ENCODE measurements at places on chromosomes 1 and 21. TPM values are rescaled to one million over a fixed set of nuclear protein-coding genes. Genes with fewer than 3 reads are reported as not detected.

Gene RIMS3
- total RNA-seq, result 0.99 TPM

Gene PGBD5
- total RNA-seq, result not detected

Gene PLA2G2C
- total RNA-seq, result not detected

Gene RABGAP1L
- total RNA-seq, result 59.8 TPM

Gene DDR2
- total RNA-seq, result 0.22 TPM

Gene OR2L2
- 0.19 TPM for total RNA-seq

DNA sequence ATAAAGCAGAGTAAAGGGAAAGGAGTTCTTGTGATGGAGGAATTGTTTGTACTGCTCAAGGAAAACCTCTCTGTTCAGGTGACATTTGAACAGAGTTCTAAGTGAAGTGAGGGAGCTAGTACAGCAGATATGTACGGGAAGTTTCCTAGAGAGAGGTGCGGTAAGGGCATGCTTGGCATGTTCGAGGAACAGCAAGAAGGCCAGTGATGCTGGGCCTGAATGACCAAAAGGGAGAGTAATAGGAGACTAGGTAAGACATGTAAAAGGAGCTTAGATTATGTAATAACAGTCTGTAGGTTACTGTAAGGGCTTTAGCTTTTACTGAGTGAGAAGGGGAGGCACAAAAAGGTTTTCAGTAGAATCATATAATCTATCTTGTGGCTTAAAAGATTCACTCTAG, 63.9 kb downstream of the PIK3R3 start:
- no peak overlapping the region for H3K27ac ChIP-seq
- no peaks in the 10 kb centered on the region for H3K27me3 ChIP-seq
- DNase-seq, result no peak
- no peak overlapping the region for H3K4me3 ChIP-seq
- H3K4me1 ChIP-seq, result peaks cover 3% of the 10 kb centered on the region
- no peaks in the 10 kb centered on the region for H3K36me3 ChIP-seq

DNA sequence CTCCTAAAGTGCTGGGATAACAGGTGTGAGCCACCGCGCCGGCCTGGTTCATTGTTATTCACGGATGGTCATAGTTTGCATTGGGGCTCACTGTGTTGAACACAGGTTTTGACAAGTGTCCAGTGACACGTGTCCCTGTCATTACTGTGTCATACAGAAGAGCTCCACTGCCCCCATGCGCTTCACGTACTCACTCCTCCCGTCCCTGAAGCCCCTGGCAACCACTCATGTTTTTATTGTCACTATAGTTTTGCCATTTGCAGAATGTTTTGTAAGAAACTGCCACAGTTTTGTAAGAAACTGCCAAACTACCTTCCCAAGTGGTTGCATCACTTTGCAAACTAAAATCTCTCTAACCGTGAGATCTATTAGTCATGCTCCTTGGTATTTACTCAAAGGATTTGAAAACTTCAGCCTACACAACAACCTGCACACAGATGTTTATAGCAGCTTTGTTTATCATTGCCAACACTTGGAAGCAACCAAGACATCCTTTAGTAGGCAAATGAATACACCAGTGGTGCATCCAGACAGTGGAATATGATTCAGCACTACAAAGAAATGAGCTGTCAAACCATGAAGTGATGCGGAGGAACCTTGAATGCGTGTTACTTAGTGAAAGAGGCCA, 163.2 kb upstream of the COL6A1 start:
- DNase-seq, result no peak
- H3K36me3 ChIP-seq, result no peaks in the 10 kb centered on the region
- H3K4me1 ChIP-seq, result peaks cover 17% of the 10 kb centered on the region
- no peak overlapping the region for H3K27ac ChIP-seq
- no peaks in the 10 kb centered on the region for H3K27me3 ChIP-seq

GRCh38 chr1:171351961-171352360, 38.0 kb downstream of the FMO4 start:
- no peak for DNase-seq
- H3K4me3 ChIP-seq, result no peak overlapping the region
- H3K4me1 ChIP-seq, result no peaks in the 10 kb centered on the region
- no peaks in the 10 kb centered on the region for H3K36me3 ChIP-seq
- H3K27ac ChIP-seq, result no peak overlapping the region
- no peaks in the 10 kb centered on the region for H3K27me3 ChIP-seq

DNA sequence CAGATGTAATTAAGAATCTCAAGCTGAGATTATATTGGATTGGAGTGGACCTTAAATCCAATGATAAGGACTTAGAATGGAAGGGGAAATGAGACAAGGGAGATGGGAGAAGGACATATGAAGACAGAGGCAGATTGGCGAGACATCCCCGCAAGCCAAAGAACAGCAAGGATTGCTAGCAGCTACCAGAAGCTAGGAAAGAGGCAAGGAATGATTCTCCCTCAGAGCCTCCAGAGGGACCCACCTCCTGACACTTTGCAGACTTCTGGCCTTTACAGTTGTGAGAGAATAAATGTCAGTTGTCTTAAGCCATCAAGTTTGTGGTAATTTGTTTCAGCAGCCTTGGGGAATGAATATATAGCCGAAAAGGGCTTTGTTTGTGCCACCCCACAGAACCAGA, 20.7 kb downstream of the METTL13 start:
- H3K4me3 ChIP-seq, result no peak overlapping the region
- no peaks in the 10 kb centered on the region for H3K4me1 ChIP-seq
- no peak overlapping the region for H3K27ac ChIP-seq

DNA sequence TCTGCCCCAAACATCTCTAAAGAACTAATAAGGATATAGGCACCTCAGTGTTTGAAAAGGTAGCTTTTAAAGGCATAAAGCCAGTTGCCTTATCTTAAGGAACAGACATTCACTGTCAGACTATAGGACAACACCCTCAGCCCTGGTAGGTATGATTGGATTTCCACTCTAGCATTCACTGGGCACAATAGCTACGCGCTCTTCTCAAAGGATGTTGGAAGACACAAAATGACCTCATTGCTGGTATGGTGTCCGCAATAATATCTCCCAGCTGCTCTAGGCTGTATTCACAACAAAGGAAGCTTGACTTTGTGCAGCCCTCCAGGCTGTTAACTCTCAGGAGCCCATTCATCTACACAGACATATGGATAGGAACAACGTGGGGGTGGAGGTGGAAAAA, 119.4 kb upstream of the CXADR start:
- H3K27me3 ChIP-seq, result peaks cover 6% of the 10 kb centered on the region
- H3K27ac ChIP-seq, result no peak overlapping the region
- no peak for DNase-seq
- H3K4me3 ChIP-seq, result no peak overlapping the region
- H3K36me3 ChIP-seq, result no peaks in the 10 kb centered on the region
- no peaks in the 10 kb centered on the region for H3K4me1 ChIP-seq

DNA sequence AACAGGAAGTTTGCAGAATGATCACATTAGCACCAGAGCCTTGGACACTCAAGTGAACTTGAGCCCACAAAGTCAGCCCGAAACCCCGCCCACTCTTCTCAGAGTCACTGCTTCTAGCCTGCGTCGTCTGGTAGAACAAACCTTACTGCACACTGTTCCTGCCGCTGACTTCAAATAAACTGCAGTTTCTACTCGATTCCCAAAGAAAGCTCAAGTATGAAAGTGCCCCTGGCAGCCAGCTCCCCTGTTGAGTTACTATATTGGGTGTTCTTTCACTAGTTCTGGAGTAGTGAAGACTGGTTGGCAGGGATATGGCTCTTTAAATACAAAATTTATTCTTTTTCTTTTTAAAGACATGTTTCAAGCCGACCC, 164.7 kb downstream of the GALNT2 start:
- H3K36me3 ChIP-seq, result no peaks in the 10 kb centered on the region
- H3K27me3 ChIP-seq, result no peaks in the 10 kb centered on the region
- H3K27ac ChIP-seq, result no peak overlapping the region
- no peaks in the 10 kb centered on the region for H3K4me1 ChIP-seq

DNA sequence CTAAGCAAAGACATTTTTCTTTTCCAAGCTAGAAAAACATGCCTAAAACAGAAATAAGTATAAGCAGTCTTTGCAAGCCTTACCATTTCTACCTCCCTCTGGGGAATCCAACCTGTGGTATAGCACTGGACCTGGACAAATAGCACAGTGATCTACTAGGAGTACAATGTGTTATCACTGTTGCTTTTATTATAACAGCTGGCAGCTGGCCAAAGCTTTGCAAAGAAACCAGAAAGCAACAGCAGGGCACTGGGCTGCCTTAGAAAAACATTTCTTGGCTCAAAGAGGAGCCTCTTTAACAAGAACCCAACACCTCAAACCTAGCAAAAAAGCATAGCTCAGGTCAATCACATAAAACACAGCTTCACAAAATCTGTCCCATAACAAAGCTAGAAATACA, 294.5 kb upstream of the GREM2 start:
- H3K27ac ChIP-seq, result no peak overlapping the region
- H3K36me3 ChIP-seq, result no peaks in the 10 kb centered on the region
- H3K27me3 ChIP-seq, result no peaks in the 10 kb centered on the region
- no peak for DNase-seq

DNA sequence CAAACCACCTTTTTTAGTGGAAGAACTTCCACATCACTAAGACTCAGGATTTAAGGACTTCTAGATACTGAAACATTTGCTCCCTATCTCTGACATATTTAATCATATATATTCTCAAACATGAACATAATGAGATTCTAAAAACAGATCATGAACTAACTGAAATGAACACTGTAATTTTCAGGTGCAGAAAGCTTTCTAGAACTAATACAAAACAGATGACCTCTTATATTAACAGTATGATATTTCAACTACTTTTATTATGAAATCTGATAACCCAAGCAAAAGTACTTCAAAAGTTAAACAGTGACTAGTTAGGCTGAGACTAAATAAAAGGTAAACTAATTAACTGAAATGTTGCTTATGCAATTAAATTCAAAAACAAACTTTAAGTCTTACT, 157.5 kb downstream of the COP1 start:
- H3K4me1 ChIP-seq, result no peaks in the 10 kb centered on the region
- no peaks in the 10 kb centered on the region for H3K27me3 ChIP-seq
- no peak for DNase-seq
- H3K4me3 ChIP-seq, result no peak overlapping the region
- no peak overlapping the region for H3K27ac ChIP-seq
- peaks cover 2% of the 10 kb centered on the region for H3K36me3 ChIP-seq

DNA sequence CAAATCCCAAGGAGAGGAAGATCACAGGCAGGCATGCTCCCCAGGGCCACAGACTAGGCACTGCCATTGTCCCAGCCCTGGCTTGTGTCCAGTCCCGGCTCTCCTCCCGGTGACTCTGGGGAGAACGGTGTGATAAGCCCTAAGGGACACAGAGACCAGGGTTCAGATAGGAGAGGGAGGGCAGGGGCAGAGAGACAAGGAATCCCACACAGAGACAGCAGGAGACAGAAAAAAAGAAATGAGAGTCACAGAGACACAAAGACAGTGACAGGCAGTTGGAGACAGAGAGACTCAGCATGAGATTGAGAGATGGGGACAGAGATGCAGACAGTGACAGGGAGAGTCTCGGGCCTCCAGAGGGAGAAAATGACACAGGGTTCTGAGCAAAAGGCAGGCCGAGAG, 361 bp downstream of the INSRR start:
- DNase-seq, result no peak
- no peaks in the 10 kb centered on the region for H3K36me3 ChIP-seq
- H3K27me3 ChIP-seq, result peaks cover 46% of the 10 kb centered on the region
- no peak overlapping the region for H3K4me3 ChIP-seq
- no peak overlapping the region for H3K27ac ChIP-seq

DNA sequence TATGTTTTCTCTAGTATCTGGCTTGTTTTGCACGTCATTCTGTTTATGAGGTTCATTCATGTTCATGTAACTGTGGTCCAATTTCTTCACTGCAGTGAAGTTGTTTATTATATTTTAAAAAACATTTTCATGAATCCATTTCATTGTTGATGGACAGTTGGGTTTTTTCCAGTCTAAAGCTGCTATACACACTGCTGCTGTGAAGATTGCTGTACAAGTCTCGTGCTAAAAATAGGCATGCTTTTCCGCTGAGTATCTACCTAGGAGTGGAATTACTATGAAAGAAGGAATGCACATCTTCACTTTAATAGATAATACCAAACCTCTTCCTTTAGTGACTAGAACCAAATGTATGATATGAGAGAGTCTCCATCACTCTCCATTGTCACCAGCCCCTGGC, 49.0 kb upstream of the ETS2 start:
- H3K4me3 ChIP-seq, result no peak overlapping the region
- H3K36me3 ChIP-seq, result no peaks in the 10 kb centered on the region
- no peak overlapping the region for H3K27ac ChIP-seq
- no peak for DNase-seq
- H3K4me1 ChIP-seq, result peaks cover 7% of the 10 kb centered on the region

GRCh38 chr21:42513151-42513984, at the start of gene SLC37A1:
Gene SLC37A1, plus strand, starts transcription at chr21:42513852. Its CDS starts 4,603 bp downstream, at chr21:42518455.
- no peaks in the 10 kb centered on the region for H3K27me3 ChIP-seq
- DNase-seq, result peak; percentile 72
- H3K36me3 ChIP-seq, result peaks cover 13% of the 10 kb centered on the region
- H3K4me3 ChIP-seq, result peak within 1 kb of the TSS; percentile 82

- H3K4me1 ChIP-seq, result no peaks in the 10 kb centered on the region
- no peaks in the 10 kb centered on the region for H3K36me3 ChIP-seq
- DNase-seq, result no peak
- H3K27ac ChIP-seq, result no peak overlapping the region
- no peak overlapping the region for H3K4me3 ChIP-seq
Measured at GRCh38 chr21:27110956-27111355, 144.1 kb upstream of the ADAMTS5 start.

DNA sequence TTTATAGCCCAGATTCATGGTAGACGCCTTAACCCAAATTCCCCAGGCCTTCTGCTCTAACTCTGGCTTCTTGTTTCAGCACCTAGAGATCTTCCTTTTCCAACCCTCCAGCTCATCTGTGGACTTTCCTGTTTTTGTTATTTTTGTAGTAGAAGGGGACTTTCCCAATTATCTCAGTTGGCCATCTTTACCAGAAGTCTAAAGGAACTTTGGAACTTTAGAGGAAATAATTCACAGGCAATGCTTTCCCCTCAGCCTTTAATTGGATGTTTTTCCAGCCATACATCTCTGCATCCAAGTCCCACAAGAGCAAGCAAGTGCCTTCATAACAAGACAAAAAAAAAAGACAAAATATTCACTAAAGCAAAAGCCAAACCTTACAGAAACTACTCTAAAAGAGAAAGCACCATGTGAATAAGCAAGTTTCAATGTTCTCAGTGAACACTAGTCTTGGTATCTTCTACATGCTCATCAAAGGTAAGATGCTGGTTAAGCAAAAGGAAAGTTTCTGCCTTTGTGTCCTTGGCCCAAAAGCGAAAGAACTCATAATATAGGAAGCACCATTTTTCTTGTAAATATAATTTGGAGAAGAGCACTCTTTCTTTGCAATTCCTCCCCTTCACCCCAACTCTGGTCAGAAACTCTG, 377.3 kb downstream of the SETD4 start:
- no peaks in the 10 kb centered on the region for H3K36me3 ChIP-seq
- no peak overlapping the region for H3K27ac ChIP-seq
- no peak overlapping the region for H3K4me3 ChIP-seq
- peaks cover 6% of the 10 kb centered on the region for H3K27me3 ChIP-seq

DNA sequence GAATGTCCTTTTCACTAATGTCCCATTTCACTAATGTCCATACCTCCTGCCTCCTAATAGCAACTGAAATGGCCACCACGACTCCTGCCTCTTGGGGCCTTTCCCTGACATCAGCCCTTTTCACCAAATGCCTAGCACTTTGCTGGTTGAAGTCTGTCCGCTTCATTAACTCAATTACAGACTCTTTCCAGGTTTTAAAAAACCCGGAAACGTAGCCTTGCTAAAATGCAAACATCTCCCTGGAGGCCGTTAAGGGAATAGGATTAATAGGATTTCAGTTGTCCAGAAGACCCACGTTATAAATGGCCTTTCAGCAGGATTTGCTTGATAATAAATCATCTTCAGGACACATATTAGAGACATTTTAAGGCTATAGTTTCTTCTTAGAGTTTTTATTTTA, 25.7 kb upstream of the ERO1B start:
- H3K27me3 ChIP-seq, result no peaks in the 10 kb centered on the region
- no peaks in the 10 kb centered on the region for H3K4me1 ChIP-seq
- no peak overlapping the region for H3K4me3 ChIP-seq
